Colonic mucosa (tissue), 4 donors: ENCODE measurements at places on chromosomes 6 and 20.

DNA sequence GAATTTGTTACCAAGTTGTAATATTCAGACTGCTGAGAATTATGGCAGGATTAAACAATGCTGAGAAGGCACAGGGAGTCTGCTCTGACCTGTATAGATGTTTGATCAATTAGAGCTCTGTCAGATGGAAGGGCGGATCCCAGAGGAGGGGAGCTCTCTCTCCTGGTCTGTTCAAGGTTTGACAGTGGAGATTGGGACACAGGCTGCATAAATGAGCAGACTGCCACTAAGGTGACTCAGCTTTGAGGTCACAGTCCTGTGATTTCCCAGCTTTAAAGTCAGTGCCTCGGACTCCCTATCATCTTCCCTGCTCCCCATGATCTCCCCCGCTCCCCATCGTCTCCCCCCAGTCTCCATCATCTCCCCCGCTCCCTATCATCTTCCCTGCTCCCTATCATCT, 59.2 kb upstream of the SLC22A23 start:
- no peak overlapping the region for H3K27ac ChIP-seq
- no peaks in the 10 kb centered on the region for H3K4me1 ChIP-seq
- no peak overlapping the region for H3K4me3 ChIP-seq
- no peak for DNase-seq

- no peak overlapping the region for H3K27ac ChIP-seq
- no peaks in the 10 kb centered on the region for H3K36me3 ChIP-seq
- no peaks in the 10 kb centered on the region for H3K27me3 ChIP-seq
- no peak for DNase-seq
Measured at GRCh38 chr6:79430913-79431536, 106.2 kb downstream of the LCA5 start.

GRCh38 chr20:46681032-46681854, 8.0 kb downstream of the TP53RK start:
- H3K27ac ChIP-seq = no peak overlapping the region
- H3K4me3 ChIP-seq = no peak overlapping the region
- no peaks in the 10 kb centered on the region for H3K4me1 ChIP-seq
- H3K36me3 ChIP-seq = no peaks in the 10 kb centered on the region
- no peaks in the 10 kb centered on the region for H3K27me3 ChIP-seq
- peak; percentile 79 for DNase-seq

DNA sequence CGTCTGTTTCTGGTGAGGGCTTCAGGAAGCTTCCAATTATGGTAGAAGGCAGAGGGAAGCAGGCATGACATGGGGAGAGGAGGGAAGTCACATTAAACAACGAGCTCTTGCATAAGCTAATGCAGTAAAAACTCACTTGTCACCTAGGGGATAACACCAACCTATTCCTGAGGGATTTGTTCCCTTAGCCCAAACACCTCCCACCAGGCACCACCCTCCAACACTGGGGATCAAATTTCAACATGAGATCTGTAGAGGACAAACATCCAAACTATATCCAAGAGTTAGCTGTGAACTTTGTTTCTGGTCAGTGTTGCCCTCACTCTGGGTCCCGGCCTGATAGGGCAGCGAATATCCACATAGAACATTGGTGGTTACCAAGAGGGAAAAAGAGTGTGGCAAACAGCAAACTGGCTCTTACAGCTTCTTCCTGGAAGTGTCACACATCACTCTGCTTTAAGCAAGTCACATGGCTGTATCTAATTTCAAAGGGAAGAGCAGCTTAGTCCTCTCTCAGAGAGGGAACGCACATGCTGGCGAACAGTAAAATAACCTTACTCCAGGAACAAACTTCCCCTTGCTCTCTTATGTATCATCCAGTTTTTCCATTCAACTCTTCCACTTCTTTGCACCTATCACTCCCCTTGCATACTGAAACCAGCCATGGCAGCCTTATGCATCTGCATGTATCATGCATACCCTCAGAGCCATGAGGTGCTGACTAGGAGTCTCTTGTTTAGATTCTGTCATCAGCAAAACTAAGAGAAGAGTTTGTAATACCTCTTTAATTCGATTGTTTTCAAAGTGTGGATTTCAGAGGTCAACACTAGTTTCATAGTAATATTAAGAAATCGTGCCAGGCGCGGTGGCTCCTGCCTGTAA, 4.8 kb upstream of the MOCS1 start:
- no peaks in the 10 kb centered on the region for H3K36me3 ChIP-seq
- no peak overlapping the region for H3K27ac ChIP-seq
- H3K27me3 ChIP-seq = no peaks in the 10 kb centered on the region

GRCh38 chr6:119343167-119343566, 6.4 kb downstream of the MAN1A1 start:
- no peak overlapping the region for H3K27ac ChIP-seq
- no peak overlapping the region for H3K4me3 ChIP-seq
- H3K36me3 ChIP-seq = no peaks in the 10 kb centered on the region
- H3K4me1 ChIP-seq = no peaks in the 10 kb centered on the region
- H3K27me3 ChIP-seq = no peaks in the 10 kb centered on the region

DNA sequence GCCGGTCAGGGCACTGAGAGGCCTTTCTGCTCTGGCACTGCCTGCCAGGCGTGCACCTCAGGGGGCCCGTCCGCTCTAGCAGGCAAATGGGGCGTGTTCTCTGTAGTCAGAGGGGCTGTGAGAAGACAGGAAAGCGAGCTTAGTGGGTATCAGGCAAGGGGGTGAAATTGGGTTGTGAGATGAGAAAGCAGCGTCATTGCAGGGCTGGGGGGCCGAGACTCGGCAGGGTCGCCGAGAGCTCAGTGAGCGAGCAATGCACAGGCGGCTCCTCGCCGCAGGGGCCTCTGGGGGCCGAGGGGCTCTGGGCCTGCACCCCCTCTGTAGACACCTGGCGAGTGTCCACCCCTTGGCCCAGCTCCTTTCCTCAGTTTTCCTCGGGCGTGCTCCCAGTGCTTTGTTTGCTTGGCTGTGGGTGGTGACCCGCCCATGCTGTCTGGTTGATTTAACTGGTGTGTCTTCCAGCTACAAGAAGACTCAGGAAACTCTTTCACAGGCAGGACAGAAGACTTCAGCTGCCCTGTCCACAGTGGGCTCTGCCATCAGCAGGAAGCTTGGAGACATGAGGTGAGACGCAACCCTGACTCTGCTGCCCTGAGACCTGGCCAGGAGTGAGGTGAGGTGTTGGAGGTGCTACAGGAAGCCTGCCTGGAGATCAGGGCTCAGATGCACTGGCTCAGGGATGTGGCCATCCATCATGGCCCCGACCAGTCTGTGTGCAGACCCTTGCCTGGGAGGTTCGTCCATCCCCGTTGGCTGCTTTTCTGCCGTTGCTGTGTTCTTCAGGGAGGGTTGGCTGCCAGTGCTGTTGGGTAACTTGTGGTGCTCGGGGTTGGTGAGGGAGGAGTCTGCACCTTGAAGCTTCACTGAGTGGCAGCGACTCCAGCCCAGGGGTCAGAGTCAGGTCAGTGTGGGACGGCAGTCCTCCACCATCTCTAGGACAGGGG, 12.4 kb upstream of the DNAJC5 start:
- H3K4me1 ChIP-seq = no peaks in the 10 kb centered on the region
- H3K36me3 ChIP-seq = peaks cover 6% of the 10 kb centered on the region

DNA sequence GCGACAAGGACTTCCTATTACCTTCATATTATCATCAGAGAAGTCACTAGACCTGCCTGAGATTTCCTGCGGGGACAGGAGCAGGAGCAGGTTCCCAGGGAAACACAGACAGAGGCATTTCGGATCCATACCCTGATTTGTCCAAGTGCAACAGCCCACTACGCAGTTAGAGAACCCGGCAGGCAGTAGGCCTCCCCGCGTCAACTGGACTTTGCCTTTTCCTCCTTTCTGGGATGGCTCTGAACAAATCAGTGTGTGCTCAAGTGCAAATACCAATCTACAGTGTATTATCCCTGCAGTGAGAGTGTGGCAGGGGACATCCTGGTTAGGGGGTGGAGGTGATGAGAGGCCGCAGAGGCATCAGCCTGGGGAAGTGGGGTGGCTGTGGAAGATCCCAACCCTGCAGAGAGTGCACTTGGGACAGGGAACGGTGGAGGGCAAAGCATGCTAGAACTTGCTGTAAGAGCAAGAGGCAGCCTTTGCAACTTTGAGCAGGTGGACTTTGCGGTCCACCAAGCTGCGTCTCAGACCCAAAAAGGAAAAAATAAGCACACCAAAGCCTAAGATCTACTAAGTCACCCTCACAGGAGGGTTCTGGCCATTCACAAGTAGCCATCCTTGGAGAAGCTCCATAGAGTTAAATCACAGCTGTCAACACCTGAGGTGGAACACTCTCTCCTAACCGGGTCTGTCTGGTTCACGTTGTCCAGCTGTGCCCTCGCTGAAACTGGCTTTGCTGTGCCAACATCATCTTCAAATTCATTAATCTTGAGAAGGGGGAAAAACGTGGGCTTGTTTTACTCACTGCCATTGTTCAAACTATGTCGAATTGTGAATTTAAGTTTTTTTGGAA, 159.1 kb downstream of the ZDHHC14 start:
- H3K27ac ChIP-seq = peak overlapping the region; percentile 47
- peak; percentile 68 for DNase-seq
- H3K27me3 ChIP-seq = no peaks in the 10 kb centered on the region
- H3K4me3 ChIP-seq = no peak overlapping the region

DNA sequence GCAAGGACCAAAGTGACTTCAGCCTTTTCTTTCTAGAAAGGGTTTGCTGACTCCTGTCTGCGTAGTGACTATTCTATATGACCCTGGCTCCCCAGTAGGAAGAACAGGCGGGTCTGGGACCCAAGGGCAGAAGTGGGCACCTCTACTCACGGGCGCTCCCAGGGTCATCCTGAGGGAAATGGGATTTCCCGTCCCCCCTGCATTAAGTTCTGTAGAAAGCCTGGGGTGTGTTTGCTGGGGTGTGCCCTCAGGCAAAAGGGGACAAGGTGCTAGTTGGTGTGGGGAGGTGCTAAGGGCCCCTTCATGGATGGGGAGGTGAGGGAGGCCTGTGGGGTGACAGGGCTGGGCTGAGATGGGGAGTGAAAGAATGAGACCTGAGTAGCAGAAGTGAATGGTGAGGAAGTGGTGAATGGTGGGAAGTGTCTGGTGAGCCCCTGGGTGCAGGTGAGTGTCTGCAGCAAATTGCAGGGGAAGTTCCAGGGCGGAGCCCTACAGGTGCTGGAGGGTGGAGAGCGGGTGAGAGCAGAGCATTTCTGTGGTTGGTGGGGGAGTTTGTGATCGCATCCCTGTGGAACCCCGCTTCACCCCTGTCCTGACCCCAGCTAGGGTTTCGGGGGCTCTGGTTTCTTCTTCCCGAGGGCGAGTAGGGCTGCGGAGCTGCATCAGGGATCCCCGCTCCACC, 21.1 kb downstream of the RAET1L start:
- H3K4me3 ChIP-seq = peak overlapping the region; percentile 38
- DNase-seq = no peak
- H3K27me3 ChIP-seq = no peaks in the 10 kb centered on the region
- H3K36me3 ChIP-seq = no peaks in the 10 kb centered on the region
- H3K4me1 ChIP-seq = peaks cover 5% of the 10 kb centered on the region

DNA sequence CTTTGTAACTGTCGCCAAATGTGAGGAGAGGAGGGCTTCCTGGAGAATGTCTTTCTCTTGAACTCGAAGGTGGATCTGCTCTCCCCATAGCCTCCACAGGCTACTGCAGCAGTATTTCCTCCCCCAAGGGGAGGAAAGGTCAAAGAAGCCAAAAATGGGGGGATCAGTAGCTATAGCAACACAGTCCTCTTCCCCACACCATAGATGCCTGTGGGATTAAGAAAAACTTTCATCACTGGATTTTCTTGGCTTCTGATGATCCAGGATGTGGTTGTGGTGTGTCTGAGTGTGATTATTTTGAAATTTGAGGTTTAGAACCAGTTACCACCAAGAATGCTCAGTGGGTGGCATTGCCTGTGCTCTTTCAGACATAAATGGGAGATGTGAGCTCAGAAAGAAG, 140.1 kb upstream of the SPACA1 start:
- no peaks in the 10 kb centered on the region for H3K36me3 ChIP-seq
- no peaks in the 10 kb centered on the region for H3K27me3 ChIP-seq
- H3K27ac ChIP-seq = no peak overlapping the region
- no peaks in the 10 kb centered on the region for H3K4me1 ChIP-seq

GRCh38 chr20:5548902-5549599, 201.2 kb upstream of the SHLD1 start:
- no peaks in the 10 kb centered on the region for H3K36me3 ChIP-seq
- no peak overlapping the region for H3K27ac ChIP-seq
- no peak for DNase-seq
- no peaks in the 10 kb centered on the region for H3K27me3 ChIP-seq
- H3K4me3 ChIP-seq = no peak overlapping the region
- peaks cover 4% of the 10 kb centered on the region for H3K4me1 ChIP-seq

DNA sequence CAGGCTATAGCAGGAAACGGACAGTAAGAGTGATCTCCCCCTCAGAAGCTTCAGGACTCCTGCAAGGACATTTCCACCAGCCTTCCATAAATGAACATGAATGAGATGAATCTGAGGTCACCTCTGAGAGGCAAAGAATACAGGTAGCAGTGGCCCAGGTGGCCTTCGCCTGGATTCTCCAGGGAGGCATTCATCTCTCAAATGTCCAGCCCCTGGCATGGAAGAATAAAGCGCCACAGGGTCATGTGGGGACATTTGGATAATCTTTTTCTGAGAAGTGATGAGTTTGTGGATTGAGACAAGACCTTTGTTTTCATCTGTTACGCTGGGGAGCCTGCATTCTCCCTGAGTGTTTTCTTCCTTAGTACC, 2.9 kb downstream of the GMPR start:
- H3K27me3 ChIP-seq = no peaks in the 10 kb centered on the region
- no peak overlapping the region for H3K27ac ChIP-seq
- H3K4me1 ChIP-seq = no peaks in the 10 kb centered on the region
- H3K36me3 ChIP-seq = no peaks in the 10 kb centered on the region

- no peak overlapping the region for H3K4me3 ChIP-seq
- no peaks in the 10 kb centered on the region for H3K4me1 ChIP-seq
- DNase-seq = no peak
- H3K36me3 ChIP-seq = no peaks in the 10 kb centered on the region
- no peaks in the 10 kb centered on the region for H3K27me3 ChIP-seq
Measured at GRCh38 chr20:59880198-59880597, 53.2 kb downstream of the SYCP2 start.

DNA sequence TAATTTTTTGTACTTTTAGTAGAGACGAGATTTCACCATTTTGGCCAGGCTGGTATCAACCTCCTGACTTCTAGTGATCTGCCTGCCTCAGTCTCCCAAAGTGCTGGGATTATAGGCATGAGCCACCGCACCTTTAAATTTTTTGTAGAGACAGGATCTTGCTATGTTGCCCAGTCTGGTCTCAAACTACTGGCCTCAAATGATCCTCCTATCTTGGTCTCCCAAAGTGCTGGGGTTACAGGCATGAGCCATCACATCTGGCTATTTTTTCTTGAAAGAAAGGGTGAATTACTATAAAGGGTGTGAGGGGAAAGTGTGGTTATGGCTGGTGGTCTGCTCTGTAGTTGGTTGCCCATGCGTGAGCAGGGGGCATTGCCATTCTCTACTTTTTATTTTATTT, 1.6 kb downstream of the LY6G6F start:
- H3K4me3 ChIP-seq = no peak overlapping the region
- H3K27me3 ChIP-seq = no peaks in the 10 kb centered on the region
- DNase-seq = no peak
- no peaks in the 10 kb centered on the region for H3K36me3 ChIP-seq
- H3K27ac ChIP-seq = no peak overlapping the region

- H3K27me3 ChIP-seq = no peaks in the 10 kb centered on the region
- no peaks in the 10 kb centered on the region for H3K4me1 ChIP-seq
- H3K36me3 ChIP-seq = no peaks in the 10 kb centered on the region
- no peak overlapping the region for H3K4me3 ChIP-seq
- H3K27ac ChIP-seq = no peak overlapping the region
Measured at GRCh38 chr20:24909861-24910260, 39.2 kb upstream of the CST7 start.
